Activated T-cell treated with anti-CD3 and anti-CD28 coated beads for 24 hours (primary cell): ENCODE measurements at places on chromosomes 2 and 18.

DNA sequence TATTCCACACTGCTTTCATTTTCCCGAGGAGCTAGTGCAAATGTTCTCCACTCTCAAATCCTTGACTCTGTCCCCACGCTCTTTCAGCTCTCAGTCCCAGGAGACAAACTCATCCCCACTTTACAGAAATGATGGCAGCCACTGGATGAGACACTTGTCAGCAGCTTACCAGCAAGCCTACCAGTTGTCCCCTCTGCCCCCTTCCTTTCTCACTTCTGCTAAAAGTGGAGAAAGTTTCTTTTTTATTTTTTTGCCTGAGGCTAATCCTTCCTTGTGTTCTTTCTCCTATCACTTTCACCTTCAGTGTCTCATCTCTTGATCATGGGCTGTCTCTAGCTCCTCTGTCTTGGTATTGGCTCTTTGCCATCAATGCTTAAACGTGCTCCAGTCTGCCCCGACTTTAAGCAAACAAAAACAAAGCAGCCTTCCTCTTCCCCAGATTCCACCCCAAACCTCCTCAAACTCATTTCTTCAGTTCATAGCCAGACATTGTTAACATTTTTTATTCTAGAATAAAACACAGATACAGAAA lies 64.5 kb downstream of the TTC32 start:
- no peak for DNase-seq

- no peak for DNase-seq
Observed at GRCh38 chr2:20561637-20562454, 89.1 kb downstream of the HS1BP3 start.

GRCh38 chr2:69848186-69848790 lies 18.8 kb downstream of the GMCL1 start:
- no peak for DNase-seq

- no peak for DNase-seq
Observed at GRCh38 chr2:105714141-105714540, 30.6 kb upstream of the NCK2 start.

DNA sequence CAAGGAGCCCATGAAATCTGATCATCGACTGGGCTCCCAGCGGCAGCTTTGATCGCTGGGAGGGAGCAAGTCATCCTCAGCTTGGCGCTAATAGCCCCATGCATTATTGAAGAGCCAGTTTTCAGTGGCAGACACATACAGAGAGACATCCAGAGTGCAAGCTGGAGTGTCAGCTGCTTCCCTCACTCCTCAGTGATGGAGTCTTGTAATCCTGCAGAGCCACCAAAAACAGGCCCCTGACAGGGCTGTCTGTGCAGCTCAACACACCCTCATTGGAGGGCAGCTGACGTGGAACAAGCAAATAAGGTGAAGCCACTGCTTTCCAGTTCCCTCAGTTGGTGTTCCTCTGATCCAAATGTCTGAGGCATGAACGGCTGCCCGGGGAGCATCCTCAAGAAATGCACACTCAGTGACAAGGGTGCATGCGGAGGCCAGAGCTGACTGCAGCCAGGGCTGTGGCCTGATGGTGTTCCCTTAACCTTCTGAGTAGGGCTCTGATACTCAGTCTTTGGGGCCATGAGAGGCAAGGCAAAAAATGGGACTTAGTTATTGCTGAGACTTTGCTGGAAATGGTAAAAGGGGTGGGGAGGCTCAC lies 97.4 kb downstream of the RHOB start:
- no peak for DNase-seq

DNA sequence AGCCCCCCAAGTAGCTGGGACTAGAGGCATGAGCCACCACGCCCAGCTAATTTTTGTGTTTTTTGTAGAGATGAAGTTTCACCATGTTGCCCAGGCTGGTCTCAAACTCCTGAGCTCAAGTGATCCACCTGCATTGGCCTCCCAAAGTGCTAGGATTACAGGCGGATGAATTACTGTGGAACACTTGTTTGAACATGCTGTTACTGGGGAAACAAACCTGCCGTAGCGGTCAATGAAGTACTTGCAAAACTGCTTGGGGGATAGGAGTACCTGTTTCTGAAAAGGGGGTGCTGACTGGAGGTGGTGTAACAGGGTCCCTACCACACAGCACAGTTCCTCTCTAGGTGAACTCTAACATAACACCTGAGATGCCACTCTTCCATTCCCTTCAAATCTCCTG lies 5.9 kb upstream of the IMPACT start:
- no peak for DNase-seq

GRCh38 chr2:101781326-101781725 lies 83.8 kb downstream of the MAP4K4 start:
- no peak for DNase-seq

GRCh38 chr18:2657788-2658458 lies 2.4 kb downstream of the SMCHD1 start:
- DNase-seq = no peak

GRCh38 chr18:74225193-74225840 lies 66.4 kb downstream of the CYB5A start:
- DNase-seq = no peak

- no peak for DNase-seq
Observed at GRCh38 chr2:236547725-236548124, 21.9 kb upstream of the ACKR3 start.

DNA sequence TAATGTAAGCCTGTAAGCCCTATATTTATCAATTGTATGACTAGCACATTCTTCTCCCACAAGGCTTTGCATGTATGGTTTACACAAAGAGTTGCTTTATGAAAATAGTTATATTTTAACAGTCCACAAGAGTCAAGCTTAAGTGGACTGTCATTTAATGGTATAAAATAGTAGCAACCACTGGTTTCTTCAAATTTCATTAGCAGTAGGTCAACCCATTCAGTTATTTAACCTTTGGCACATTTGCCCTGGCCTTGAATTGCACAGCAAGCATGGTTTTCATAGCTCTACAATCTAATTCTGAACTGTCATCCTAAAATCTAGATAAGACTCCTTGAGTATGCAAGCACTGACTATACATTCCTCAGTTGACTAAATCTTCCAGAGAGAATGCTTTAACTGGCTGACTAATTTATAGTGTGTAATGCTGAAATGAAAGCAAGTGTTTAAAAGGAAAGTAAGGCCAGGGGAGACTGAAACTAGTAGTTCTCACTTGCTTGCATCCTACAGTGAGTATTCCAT lies 1.8 kb downstream of the DPP4 start:
- DNase-seq = no peak

DNA sequence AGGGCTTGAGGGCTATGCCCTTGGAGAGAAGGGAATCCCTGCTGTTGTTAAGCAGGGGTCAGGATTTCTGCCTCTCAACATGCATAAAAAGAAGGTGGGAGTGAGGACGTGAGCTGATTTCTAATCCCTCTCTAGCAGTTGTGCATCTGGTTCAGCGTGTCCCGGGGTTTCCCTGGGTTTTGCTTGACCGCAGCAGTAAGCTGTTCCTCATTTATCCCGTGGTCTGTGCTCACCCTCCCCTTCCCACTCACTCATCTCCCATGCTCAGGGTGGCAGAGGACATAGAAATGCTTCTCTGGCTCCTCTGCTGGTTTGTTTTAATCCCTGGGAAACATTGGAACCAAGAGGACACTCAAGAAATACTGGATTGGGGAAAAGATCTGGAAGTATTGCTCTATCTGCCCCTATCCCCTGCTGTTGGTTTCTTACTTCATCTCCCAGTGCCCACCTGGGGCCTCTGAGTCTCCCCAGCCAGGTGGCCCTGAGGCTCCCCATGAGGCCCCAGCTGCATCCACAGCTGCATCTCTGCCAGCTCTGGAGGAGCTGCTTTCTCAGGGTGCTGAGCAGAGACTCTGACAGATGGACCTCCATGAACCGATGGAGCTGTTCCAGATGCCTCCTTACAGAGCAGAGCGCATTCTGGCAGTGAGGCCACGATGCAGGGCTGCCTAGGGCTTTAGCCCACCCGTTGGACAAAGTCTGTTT lies 36.1 kb downstream of the TET3 start:
- no peak for DNase-seq

DNA sequence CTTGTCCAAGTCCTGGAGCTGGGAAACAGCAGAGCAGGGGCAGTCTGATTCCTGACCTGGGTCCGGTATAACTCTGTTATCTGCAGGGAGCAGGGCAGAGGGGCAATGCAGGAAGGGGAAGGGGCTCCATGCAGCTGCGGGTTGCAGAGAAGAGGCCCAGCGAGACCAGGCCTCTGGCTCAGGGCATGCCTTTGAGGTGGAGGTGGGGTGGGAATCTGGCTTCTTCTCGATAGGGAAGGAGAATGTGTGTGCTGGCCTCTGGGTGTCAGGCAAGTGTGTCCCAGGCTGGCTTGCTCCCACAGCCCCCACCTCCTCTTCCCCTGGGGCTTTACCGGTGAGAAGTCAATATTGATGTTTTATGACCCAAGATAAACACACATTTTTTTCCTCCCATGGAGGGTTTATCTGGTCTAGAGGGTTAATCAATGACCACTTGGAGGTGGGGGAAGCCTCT lies 187.1 kb upstream of the HAAO start:
- no peak for DNase-seq

- DNase-seq = no peak
Observed at GRCh38 chr2:152632736-152633135, 84.5 kb downstream of the PRPF40A start.

DNA sequence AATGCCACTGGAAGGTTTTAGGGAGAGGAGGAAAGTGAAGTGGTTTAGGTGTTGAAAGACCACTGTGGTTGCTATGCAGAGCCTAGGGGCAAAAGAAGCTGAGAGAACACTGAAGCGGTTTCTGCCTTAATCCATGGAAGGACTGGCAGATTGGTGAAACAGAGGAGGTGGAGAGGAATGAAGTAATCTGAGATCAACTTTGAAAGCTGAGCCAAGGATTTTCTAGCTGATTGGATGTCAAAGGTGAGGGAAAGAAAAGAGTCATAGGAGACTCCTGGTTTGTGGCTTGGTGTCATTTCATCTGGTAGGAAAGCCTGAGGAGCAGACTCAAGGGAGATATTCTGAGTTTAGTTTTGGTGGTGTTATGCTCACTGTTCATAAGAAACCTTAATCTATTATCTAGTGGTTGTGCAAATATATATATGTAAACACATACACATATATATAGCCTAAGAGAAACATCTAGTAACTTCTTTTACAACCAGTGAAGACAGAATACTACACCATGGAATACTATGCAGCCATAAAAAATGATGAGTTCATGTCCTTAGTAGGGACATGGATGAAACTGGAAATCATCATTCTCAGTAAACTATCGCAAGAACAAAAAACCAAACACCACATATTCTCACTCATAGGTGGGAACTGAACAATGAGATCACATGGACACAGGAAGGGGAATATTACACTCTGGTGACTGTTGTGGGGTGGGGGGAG lies 134.1 kb upstream of the CREB1 start:
- DNase-seq = no peak

DNA sequence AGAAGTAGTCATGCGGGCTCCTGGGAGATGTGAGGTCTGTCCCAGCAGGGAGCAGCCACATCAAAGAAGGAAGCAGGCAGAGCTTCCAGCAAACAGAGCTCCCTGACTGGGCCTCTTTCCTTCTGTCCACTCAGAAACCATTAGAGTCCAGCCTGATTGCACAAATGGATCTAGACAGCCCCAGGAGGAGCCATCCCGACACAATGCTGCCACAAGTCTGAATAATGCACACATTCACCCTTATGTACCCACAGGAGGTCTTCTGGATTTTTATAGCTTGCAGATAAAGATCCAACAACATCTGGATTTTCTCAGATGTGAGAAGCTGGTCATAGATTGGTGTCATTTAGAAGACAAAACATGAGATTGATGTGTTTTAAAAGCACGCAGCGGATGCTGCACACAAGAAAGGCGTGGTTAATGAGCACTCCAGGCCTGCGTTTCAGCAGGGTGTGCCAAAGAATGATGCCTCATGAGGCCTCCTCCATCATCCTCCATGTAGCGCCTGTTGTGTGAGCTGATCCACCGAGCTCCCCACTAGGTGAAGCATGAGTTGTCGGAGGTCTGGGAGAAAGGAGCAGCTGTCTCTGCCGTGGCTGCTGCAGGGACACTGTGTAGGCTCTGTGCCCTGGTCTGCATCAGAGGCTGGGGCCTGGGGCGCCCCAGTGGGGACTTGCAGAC lies 60.6 kb downstream of the MTCL1 start:
- DNase-seq = no peak

- no peak for DNase-seq
Observed at GRCh38 chr2:88737385-88737784, 45.9 kb downstream of the RPIA start.

DNA sequence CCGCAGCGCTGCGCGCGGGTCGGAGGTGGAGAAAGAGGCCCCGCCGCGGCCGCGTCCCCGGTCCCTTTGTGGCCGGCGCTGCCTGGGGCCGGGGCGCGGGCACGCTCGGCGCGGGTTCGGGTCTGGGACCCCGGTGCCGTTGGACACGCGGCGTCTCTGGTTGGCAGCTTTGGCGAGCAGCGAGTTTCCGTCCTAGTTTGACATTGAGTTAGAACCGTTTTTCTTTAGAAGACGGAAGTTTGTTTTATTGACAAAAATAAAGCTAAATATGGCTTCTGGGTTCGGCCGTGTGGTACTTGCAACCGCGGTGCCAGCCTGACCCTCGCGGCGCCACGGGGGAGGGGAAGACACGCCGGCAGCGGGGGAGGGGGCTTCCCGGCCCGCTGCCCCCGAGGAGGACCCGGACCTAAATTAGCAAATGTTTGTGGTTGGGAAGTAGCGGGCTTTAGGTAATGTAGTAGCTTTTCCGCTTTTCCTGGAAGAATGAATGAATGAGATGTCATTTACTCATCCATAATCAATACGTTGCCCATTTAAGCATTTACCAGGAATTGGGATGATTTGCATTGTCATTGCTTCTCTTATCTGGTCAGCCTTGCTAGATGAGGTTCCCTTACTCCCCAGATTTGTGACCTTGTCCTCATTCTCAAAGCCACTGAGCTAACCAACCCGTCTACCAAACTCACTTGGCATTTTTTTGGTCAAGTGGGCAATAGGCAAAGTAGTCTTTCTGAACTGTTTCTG lies 530 bp downstream of the GALNT1 start:
- no peak for DNase-seq

DNA sequence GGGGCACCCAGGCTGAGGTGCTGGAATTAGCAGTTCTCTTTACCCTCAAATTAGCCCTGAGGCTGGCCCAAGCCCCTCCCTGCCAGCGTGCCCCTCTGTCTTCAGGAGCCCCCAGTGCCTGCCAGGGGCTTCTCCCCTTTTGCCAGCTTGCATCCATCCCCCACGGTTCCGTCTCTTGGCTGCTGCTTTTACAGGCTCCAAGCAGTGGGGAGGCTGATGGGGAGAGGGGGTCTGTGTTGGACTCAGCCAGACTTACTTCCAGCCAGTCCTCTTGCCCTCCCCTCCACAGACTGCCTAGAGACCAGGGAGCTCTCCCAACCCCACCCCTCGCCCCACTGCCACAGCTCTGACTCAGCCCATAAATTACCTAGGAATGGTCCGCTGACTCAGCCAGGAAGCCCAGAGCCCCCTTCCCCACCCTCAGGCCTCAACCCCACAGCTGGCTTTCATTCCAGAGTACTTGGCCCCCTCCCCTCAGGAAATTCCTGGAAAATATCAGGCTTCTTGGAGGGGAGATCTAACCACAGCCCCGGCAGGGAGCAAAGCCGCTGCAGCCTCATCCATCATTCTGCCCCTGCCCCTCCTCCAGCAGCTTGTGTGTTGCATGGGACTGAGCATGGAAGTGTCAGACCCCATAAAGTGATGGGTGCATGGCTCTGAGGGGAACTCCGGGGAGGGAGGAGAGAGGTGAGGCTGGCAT lies 184.6 kb downstream of the ZFP36L2 start:
- DNase-seq = no peak

GRCh38 chr2:237886685-237887481 lies 27.5 kb downstream of the RAMP1 start:
- no peak for DNase-seq
